ENCODE measurements at places on chromosomes 3 and 15.

DNA sequence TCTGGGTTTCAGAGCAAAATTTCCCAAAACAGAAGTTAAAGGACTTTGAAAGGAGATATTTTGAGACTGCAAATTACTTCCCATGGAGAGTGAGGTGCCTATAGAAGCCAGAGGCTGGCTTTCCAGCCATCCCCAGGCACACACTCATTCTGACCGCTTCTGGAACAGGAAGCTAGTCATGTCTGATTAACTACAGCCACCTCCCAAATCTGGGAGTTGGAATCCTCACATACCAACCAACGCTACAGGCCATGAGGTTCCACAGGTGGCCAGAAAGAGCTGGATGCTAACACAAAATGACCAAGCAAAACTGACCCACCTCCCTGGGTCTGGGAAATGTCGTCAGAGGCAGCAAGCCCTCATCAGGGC is 87.2 kb downstream of the SNRK start:
- DNase-seq = no peak

DNA sequence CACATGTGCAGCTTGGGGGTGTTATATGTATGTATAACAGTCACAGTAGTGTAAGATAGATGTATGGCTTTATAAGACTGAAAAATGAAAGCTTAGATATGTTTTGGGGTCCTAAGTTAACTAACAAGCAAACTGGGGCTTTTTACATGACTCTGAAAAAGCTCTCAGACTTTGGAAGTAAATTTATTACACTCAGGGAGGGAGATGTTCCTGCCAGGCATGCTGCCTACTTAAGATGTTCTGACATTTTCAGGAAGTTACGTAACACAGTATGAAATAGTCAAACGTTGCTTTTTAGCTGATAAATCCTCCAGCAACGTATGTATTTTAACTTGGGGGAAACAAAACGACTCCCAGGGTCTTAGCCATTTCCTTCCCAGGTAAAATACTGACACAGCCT is 1.7 kb upstream of the IFT57 start:
- peak; percentile 80 for DNase-seq

DNA sequence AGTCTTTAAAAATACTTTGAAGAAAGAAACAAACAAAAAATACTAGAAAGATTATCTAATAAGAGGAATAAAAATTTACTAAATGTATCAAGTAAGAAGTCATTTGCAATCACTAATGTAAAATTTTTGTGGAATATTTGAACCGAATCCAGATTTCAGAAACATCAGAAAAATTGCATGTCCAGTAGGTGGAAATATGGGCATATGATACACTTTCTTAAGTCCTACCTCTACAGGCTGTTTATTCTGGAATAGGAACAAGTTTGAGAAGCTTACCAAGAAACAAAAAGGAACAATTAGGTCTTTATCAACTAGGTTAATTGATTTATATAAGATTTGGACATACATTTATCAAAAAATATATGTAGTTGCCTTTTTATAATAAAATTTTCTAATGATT is 292.9 kb upstream of the ROBO1 start:
- no peak for DNase-seq

DNA sequence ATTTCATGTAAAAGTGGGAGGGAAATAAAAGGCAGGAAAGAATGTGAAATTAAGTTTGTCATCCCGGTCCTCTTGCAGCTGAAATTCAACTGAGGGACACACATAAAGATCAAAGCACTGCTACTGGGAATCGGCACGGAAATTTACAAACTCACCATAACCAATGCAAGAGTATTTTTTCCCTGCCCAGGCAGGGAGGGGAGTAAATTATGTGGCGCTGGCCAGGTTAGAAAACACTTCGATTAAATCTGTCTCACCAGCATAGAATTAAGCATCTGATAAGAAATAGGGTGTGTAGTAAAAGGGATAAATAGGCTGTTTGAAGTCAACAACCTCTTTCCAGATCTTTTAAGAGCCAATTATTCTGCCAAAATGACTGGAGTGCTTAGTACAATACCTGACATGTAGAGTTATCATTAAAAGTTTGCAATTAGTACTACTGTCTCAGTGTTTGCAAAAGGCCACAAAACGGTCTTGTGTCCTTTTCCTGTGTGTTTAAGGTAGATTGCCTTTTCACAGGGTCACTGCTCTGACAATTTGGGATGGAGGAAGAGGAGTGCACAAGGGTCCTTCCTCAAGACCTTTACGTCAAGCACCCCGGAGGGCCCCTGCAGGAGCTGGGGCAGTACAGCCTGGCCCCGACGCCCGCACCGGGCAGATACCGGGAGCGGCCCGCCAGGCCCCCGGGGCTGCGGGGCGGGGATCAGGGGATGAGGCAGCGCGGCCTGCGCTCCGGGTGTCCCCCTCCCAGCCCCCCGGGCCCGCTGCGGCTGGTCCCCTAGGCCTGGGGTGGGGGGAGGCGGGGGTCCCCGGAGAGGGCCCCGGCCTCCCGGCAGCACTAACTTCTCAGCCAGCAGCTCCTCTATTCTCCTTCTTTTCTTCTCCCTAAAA is 651 bp downstream of the UBA3 start:
- peak; percentile 30 for DNase-seq

- DNase-seq = peak; percentile 35
Measured at GRCh38 chr15:68418611-68419161, 13.3 kb downstream of the ITGA11 start.

- DNase-seq = no peak
Measured at GRCh38 chr15:91853948-91854638, 585 bp downstream of the SLCO3A1 start.

Data from suppressor macrophage (primary cell).